HEK293T (cell line): ENCODE measurements at places on chromosomes 1 and 21.

GRCh38 chr1:218426343-218426657 is 81.2 kb downstream of the TGFB2 start:
- DNase-seq: no peak

DNA sequence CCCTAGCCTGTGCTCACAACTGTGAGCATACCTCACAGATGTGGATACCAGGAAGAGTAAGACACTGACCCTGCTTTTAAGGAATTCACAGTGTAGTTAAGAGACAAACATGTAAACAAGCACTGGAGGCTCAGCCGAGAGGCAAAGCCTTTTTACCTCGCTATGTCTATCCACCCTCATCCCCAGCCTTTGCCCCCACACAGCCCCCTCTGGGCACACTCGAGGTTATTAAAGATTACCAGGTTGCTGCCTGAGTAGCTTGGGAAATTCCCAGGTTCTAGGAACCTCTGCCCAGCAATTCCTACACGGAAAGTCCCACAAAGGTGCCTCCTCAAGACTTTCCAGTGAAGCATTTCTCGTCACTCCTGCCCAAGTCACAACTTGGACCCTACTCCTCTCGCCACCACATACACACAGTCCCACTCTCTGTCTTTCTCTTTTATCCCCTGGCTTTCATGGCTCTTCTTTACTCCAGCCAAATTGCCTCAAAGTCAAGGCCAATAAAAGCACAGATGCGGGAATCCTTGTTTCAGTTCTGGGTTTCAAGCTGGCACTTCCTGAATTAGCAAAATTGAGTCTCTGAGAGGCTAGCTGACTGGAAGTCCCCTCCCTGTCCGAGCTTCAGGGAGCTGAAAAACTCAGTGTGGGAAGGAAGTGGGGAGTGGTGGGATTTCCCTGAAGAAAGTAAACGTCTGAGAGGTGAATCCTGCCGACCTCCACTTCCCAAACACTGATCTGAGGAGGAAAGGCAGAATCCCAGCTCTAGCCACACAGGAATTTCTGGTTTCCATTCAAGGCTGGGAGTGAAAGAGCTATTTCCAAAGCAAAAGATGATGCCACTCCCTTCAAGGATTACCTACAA is 7.6 kb downstream of the DENND2D start:
- DNase-seq: no peak

- DNase-seq: no peak
Observed at GRCh38 chr1:202349206-202349928, 868 bp downstream of the PPP1R12B start.

GRCh38 chr1:216765346-216766300 is 42.4 kb upstream of the ESRRG start:
- no peak for DNase-seq

DNA sequence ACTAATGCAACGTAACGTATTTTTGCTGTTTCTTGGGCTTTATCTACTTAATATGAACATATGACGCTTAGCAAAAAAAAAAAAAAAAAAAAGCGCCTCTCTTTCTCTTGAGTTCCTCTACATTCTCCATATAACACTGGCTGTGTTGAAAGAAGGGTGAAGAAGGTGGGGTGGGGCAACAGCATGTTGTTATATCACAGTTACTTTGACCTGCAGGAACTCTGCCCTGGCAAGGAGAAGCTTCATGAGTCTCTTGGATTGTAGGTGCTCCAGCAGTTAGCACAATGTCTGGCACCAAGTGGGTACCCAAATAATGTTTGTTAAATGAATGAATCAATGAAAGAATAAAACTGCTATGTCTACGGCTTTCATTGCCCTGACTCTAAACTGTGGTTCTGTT is 162.6 kb downstream of the ATG4C start:
- no peak for DNase-seq

DNA sequence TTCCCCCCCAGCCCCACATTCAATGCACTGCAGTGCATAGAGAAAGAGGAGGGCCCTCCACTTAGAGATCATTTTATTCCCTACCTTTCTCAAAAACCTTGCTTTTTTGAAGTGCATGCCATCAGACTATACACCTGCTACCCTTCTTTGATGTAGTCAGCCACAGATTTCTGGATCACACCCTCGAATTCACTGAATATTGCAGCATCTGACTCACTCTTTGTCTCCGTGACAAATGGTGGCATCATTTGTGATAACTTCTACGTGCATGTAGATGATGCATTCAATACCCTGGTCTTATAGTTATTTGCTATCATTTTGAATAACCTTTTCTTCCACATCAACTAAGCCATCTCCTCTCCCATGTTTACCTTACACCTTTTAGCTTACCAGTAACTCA is 310.3 kb upstream of the SGIP1 start:
- no peak for DNase-seq
